Astrocyte of the spinal cord (primary cell): ENCODE measurements at places on chromosomes 5 and 9.

- no peak for DNase-seq
Observed at GRCh38 chr5:135632798-135633197, 54.0 kb upstream of the CXCL14 start.

GRCh38 chr9:18427691-18428090, 46.3 kb upstream of the ADAMTSL1 start:
- DNase-seq = no peak

DNA sequence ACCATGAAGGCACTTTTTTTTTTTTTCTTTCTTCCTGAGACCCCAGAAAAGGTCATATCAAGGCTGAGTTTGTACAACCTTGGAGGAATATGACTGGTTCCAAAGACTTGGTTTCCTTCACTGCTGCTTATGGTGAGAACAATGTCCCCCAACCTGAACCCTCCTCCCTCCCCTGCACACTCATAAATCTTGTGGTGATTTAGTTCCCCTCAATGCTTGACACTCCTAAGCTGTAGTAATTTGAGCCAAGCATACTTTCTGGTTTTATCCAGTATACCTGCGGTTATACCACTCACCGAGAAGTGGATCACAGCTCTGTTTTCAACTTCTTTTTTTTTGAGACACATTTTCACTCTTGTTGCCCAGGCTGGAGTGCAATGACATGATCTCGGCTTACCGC, 149.9 kb upstream of the KLF4 start:
- DNase-seq = no peak

GRCh38 chr5:177997319-177997670, 1.3 kb upstream of the PROP1 start:
- DNase-seq = no peak

- no peak for DNase-seq
Observed at GRCh38 chr5:159817262-159818029, 98.8 kb upstream of the ADRA1B start.

DNA sequence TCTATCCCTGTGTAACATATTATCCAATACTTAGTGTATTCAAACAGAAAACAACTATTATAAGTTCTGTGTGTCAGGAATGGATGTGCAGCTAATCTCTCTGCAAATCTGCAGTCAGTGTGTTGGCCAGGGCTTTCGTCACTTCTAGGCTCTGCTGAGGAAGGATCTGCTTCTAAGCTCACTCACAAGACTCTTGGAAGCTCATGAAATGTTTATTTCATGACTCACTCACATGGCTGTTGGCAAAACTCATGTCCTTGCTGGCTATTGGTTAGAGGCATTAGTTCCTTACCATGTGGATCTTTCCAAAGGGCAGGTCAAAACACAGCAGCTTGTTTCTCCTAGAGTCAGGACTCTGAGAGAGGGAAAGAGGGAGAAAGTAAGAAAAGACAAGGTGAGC, 367.4 kb upstream of the SMARCA2 start:
- DNase-seq = no peak

GRCh38 chr9:15077946-15078729, 167.9 kb upstream of the FREM1 start:
- no peak for DNase-seq

GRCh38 chr5:44089424-44090144, 299.6 kb downstream of the FGF10 start:
- DNase-seq = no peak

GRCh38 chr5:124677374-124678351, 68.8 kb downstream of the ZNF608 start:
- no peak for DNase-seq

GRCh38 chr5:78903861-78904260, 81.2 kb downstream of the ARSB start:
- peak; percentile 58 for DNase-seq

DNA sequence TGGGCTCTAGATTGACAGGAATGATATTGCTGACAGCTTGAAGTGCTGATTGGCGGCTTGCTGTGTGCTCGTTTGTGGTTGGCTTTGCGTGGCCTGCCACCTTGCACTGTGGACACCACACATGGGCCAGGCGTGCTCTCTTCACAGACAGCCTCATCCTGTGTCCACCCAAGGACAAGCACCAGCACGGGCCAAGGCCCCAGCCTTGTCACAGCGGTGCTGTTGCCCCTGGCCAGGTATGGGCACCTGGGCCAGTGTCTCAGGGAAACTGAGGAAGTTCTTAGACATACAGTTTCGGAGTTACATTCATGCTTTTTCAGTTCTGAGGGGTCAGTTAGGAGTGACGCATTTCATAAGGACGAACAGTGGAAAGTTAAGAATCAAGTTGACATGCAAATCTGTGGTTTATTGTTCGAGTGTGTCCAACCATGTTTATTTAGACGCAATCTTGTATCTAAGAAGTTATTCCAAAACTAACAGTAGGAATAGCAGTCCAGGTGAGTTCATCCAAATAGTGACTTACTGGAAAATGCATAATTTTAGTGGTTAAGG, 125.9 kb downstream of the EHMT1 start:
- DNase-seq = no peak

DNA sequence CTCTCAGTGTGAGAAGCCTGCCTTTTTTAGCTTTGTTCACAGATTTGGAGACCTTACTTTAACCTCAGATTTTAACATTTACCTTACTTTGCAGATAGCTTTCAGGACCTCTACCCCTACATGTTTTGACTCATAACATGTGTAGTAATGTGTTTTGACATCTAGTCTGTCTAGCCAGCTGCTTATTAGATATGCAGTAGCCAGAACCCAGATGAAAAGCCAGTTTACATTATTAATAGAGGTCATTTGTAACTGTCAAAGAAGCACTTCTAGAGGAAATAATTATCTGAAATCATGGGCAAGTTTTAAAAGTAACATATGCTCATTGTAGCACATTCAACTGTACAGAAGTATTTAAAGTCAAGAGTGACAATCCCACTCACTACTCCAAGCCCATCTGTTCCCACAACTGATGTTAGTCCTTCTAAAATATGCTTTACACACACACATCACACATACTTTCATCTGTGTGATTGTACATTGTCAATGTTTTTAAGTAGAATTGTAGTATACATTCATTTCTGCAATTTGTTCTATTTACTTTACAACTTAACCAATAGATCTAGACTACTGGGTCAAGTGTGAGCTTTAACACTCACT, 71.8 kb upstream of the NIPAL4 start:
- DNase-seq = no peak

- no peak for DNase-seq
Observed at GRCh38 chr9:128144239-128145181, 4.7 kb upstream of the LCN2 start.

DNA sequence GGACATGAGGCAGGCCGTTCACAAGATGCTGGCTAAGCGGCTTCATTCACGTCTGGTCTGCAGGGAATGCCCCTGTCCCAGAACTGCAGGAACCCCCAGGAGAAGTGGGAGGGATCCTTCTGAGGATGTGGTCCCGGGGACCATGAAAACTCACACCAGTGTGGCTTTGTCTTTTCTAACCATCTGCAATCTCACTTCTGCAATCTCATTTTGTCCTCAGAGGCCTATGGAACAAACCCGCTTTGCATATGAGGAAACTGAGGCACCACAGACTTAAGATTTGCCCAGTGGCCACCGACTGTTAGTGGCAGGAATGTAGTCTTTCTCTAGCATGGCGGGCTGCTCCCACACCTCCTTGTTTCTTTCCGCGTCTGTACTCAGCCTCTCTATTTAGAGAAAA, 6.9 kb downstream of the CXCL14 start:
- no peak for DNase-seq

GRCh38 chr5:91397791-91398190, 14.7 kb upstream of the ARRDC3 start:
- DNase-seq = no peak
